Common myeloid progenitor, CD34-positive (primary cell): ENCODE measurements at places on chromosomes 1 and 21.

- no peak for DNase-seq
Measured at GRCh38 chr1:7120863-7121621, 335.8 kb downstream of the CAMTA1 start.

- DNase-seq = no peak
Measured at GRCh38 chr21:43575473-43575844, 83.8 kb downstream of the HSF2BP start.

- DNase-seq = peak; percentile 59
Measured at GRCh38 chr21:41369105-41369919, 7.5 kb downstream of the MX2 start.

- DNase-seq = peak; percentile 70
Measured at GRCh38 chr1:22080191-22080590, 27.7 kb downstream of the CDC42 start.

DNA sequence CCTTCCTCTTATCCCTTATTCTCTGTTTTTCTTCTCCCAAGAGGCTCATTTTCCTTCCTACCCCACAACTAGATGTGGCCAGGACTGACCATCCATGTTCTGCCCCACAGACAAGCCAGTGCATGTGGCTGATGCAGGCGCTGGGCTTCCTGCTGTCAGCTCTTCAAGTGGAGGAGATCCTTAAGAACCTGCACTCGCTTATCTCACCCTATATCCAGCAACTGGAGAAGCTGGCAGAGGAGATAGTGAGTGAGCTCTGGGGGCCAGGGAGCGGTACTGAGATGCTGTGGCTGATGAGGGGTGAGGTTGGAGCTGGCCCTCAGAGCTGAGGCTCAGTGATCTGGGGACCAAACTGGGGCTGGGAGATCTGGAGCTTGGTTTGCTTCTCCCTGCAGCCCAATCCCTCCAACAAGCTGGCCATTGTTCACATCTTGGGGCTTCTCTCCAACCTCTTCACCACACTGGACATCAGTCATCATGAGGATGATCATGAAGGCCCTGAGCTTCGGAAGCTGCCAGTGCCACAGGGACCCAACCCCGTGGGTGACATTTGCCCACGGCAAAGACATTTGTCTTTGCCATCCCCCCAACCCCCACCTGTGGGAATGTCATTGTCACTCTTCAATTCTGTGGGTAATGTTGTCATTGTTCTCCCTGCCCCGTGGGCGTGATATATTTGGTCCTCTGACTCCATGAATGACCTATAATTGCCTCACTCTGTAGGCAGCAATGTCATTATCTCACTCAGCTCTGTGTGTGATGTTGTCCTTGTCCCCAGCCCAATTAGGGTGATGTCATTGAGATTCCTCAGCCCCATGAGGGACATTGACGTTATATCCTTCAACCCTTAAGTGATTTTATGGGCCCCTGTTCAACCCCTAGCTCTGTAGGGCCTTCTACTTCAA lies 11.2 kb upstream of the DPH2 start:
- no peak for DNase-seq

GRCh38 chr1:175216444-175216843 lies 23.9 kb upstream of the KIAA0040 start:
- DNase-seq = no peak

- DNase-seq = peak; percentile 81
Measured at GRCh38 chr1:113931451-113931851, 2.3 kb downstream of the HIPK1 start.

- DNase-seq = no peak
Measured at GRCh38 chr1:155522069-155522468, 40.5 kb downstream of the ASH1L start.

GRCh38 chr21:31158789-31159581 lies 120.7 kb upstream of the KRTAP19-8 start:
- DNase-seq = no peak

DNA sequence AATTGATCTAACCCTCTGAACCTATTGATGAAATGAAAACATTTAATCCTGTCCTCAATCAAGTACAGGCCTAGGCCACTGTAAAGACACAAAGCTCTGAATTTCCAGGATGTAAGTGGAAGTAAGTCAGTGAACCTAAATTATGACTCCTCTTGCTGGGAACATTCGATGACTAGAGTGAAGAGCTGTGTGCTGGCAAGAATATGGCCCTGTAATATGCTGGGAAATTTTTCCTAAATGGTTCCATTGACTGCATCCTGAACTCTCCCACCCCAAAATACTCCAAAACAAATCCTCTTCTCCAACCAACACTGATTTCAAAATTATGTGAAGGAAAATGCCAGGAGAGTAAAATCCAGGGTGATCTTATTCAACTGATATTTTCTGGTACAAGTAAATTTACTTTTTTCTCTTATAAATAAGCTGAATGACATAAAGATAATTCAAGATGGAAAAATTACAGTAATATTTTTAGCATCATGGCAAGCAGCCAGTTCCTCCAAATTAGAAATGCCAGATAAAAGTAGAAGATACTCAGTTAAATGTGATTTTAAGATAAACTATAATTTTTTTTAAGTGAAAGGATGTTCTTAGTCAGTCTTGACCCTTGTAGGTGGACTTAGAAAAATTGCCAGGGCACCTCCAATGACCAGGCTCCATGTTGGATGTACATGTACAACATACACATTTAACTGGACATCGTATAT lies 269.4 kb downstream of the PTGER3 start:
- no peak for DNase-seq

DNA sequence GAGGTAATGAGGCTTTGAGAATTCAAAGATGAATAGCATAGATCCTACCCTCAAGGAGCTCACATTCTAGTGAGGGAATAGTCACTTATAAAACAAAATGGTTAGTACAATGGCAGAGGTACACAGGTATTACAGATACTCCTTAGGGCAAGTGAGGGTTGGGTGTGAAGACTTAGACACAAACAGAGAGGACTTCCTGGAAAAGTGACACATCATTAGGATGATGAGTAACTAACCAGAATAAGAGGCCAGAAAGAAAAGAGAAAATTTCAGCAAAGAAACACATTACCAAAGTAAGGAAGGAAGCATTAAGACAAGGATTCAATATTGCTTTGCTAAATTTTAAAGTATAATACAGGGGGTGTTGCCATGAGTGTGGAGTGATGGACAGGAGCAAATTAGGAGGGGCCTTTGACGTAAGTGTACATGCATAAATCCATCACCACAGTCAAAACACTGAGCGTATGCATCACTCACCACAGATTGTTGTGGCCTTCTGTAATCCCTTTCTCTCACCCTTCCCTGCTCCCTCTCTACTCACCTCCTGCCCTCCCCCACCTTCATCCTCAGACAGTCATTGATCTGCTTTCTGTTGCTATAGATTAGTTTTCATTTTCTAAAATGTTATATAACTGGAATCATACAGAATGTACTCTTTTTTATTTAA lies 7.9 kb downstream of the CD53 start:
- DNase-seq = peak; percentile 56

- DNase-seq = peak; percentile 62
Measured at GRCh38 chr21:31136891-31137290, 98.6 kb upstream of the KRTAP19-8 start.

DNA sequence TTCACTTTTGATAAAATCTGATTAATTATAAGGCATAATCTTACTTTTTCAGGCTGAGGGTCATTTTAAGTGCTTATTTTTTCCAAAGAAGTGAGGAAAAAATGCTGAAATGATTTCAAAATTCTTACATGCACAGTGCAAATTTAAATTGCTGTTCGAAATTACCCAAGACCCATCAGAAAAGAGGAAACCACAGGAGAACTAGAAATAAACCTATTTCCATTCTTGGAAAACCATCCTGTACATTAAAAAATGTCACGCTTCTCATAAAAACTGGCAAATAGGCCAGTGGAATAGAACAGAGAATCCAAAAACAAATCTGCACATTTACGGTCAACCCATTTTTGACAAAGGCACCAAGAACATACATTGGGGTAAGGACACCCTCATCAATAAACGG lies 414.9 kb downstream of the SMYD3 start:
- DNase-seq = no peak

GRCh38 chr1:50490640-50491039 lies 67.4 kb upstream of the DMRTA2 start:
- no peak for DNase-seq

DNA sequence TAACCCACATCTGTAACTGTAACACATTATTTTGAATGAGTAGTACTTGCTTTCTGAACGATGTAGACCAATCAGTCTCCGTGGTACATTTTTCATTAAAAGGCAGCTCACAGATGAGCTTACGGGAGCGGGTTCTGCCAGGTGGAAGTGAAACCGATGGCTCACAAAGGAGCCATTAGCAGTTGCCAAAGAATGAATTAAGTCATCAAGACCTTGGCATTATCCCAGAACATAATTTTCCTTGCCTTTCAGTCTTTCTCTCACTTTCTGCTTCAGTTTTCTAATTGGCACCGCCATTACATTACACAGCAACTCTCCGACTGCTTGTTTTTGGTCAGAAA lies 33.5 kb upstream of the UTS2 start:
- no peak for DNase-seq

DNA sequence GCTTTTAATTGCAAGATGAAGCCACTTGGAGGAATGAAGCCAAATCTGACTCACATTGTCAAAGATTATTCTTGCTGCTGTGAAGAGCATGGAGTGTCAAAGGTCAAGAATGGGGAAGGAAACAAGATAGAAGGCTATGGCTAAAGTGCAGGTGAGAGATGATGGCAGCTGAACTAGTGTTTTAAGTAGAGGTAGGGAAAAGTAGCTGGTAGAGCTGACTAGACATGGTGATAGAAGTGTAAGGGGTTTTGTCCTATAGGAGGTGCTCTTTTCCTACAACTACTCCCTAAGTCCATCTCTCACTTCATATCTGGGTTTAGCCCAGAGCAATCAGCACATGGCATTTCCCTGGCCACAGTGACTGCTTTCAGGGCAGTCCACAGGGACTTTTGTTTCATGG lies 11.8 kb downstream of the UBE2T start:
- no peak for DNase-seq

GRCh38 chr1:207499573-207499972 lies 3.6 kb downstream of the CR1 start:
- peak; percentile 91 for DNase-seq

DNA sequence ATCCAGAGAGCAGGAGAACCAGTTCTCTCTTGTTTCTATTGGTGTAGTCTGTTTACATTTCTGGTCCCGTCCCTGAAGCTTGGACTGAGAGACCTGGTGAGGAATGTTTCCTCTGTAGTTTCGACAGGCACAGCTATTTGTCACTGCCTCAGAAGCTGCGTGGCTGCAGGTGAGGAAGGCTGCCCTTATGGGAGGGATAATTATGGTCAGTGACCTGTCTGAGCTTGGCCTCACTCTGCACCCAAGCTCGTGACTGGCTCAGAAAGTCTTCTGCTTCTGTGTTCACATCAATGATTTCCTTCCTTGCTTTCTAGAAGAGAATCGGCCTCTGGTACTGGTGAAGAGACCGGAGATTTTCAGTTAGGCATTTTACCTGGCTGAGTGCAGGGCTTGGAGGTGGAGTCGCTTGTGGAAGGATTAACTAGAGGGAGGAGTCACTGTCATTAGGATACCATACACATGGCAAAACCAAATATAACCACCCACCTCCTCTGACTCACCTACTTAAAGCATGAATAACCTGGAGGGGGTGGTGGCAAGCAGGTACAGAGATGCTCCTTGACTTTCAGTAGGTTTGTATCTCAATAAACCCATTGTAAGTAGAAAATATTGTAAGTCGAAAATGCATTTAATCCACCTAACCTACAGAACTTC lies 19.9 kb upstream of the WDR26 start:
- DNase-seq = no peak

DNA sequence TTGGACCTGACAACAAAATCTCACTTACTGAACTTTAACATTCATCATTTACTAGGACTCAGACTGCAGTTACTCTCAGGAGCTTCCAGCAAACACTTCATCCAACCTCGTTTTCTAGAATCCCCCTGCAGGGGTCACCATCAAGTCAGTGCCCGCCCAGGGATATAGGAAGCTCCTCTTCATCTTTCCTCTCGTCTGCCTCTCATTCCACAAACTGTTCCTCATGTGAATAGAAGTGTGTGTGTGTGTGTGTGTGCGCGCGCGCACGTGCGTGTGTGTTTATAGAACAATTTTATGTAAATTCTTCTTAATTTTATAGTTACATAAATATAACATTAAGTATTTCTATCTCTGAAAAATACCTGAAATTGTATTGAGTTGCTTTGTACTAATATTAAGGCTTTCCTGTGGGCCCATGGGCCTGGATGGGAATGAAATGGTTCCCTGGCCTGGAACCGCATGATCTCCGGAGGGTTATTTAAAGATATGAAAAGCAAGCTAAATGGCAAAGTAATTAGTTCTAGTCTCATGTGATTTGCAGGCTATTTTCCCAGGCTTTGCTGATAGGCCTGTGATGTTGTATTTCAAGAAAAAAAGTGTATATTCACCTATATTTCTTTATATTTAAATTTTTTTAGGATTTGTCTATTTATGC lies 21.7 kb upstream of the ABCD3 start:
- DNase-seq = no peak

DNA sequence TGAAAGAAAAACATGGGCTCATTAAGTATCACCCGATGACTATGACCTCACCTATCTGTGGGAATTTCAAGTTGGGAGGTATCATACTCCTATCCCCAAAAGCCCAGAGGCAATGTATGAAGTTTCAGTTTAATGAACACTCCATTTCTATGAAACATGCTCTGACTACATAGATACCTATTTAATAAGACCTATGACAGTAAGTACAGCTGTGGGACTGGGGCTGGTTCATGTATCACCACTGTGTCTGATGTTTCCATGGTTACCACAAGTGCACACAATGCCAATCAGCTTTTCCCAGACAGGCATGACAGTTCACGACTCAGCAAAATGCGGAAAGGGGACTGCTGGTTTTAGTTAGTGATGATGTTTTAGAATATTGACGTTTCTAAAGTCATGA lies 167.7 kb downstream of the SIPA1L2 start:
- DNase-seq = peak; percentile 83

DNA sequence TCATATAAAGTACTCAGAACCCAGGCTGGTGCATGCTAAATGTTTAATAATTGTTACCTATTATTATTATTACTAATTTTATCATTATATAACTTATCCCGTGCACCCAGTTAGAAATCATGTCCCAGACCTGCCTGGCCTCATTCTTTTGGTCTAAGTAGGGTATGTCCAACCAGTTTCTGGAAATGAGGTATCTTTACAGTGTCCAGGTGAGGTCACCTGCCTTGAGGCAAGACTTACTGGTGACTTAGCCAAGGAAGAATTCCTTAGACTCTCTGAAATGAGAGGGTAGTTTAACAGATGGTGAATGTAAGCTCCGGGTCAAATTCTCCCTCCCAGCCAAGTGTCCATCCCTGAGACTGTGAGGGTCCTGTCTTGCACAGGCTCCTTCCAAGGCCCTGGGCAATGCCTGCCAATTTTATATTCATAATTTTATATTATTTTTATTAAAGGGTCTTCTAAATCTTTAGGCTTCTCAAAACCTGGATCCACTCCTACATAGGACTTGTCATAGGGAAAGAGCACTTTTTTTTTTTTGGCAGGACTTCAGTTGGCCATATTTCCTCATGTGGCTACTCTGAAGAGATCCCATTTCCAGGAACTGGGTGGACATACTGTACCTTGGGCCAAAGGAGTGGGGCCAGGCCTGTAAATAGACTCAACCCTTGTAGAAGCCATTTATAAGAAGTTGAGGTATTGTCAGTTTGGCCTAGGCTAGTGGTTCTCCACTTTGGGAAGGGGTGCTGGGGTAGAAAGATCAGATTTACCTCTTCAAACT lies 96.7 kb upstream of the KCNA3 start:
- DNase-seq = no peak

GRCh38 chr21:24123785-24124184 lies 1483.5 kb downstream of the MRPL39 start:
- no peak for DNase-seq

- no peak for DNase-seq
Measured at GRCh38 chr1:208089149-208089548, 155.0 kb downstream of the PLXNA2 start.
